Fibroblast of lung (primary cell): ENCODE measurements at places on chromosomes 12 and 14. TPM values are rescaled to one million over a fixed set of nuclear protein-coding genes. Genes with fewer than 3 reads are reported as not detected.

The DTX1 gene
- 0.26 TPM in 1 of 2 replicates, not detected in the other for total RNA-seq

The TRHDE gene
- total RNA-seq = 5.9 and 7.3 TPM in 2 replicates

- H3K36me3 ChIP-seq = no peaks in the 10 kb centered on the region
- H3K4me3 ChIP-seq = no peak overlapping the region
- DNase-seq = peak; percentile 48
- no peaks in the 10 kb centered on the region for H3K27me3 ChIP-seq
- no peaks in the 10 kb centered on the region for H3K4me1 ChIP-seq
Observed at GRCh38 chr14:89578156-89578555, 161.1 kb upstream of the FOXN3 start.

The SIX1 gene
- total RNA-seq = 1.8 and 8.3 TPM in 2 replicates

The KIAA0586 gene
- 13.1 and 17.8 TPM in 2 replicates for total RNA-seq

GRCh38 chr14:101826351-101826750, 64.8 kb downstream of the PPP2R5C start:
- no peak for DNase-seq
- peaks cover 12% of the 10 kb centered on the region for H3K4me1 ChIP-seq
- no peak overlapping the region for H3K27ac ChIP-seq
- H3K4me3 ChIP-seq = no peak overlapping the region

- no peak for DNase-seq
- no peak overlapping the region for H3K27ac ChIP-seq
- no peaks in the 10 kb centered on the region for H3K4me1 ChIP-seq
- no peaks in the 10 kb centered on the region for H3K27me3 ChIP-seq
- no peaks in the 10 kb centered on the region for H3K36me3 ChIP-seq
Observed at GRCh38 chr14:54355698-54356097, 41.1 kb upstream of the CDKN3 start.

The SSPN gene
- 9.8 and 18.5 TPM in 2 replicates for total RNA-seq

DNA sequence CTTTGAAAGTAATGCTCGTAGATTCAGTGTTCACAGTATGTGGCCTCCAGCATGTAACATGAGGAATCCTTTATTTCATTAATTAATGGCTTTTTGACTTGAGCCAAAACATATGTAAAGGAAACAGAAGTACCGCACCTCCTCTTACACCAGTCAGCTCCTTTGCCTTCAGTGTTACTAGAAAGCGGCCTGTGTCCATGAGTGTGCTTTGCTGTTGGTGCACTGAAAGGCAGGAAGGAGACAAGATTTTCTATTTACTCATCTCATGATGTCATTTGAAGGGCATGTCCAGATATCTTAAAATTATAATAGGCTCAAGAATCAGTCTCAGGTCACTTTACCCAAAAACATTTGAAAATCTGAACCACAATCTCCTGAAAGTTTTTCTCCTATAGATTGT, 9.9 kb upstream of the CCT2 start:
- no peak overlapping the region for H3K4me3 ChIP-seq
- no peak overlapping the region for H3K27ac ChIP-seq

DNA sequence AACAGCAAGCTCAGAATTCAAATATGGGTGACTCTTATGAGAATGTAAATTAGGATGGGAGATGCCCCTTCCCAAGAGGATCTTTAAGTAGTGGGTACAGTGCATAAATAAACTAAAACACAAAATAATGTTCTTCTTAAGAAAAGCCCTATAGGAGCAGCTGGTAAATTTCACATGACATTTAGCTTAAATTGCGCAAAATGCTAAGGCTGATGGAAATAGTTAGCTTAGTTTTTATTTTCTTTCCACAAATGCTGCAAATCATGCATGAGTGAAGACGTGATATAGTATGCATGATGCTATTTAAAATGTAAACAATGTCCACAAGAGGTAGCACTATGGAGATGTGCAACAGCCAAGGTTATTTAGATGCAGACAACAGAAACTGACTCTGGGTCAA, 328.1 kb downstream of the ATP23 start:
- H3K27ac ChIP-seq = no peak overlapping the region
- H3K36me3 ChIP-seq = no peaks in the 10 kb centered on the region
- H3K4me1 ChIP-seq = no peaks in the 10 kb centered on the region
- peak; percentile 80 for DNase-seq

The GLIPR1 gene
- 36.0 and 59.8 TPM in 2 replicates for total RNA-seq

DNA sequence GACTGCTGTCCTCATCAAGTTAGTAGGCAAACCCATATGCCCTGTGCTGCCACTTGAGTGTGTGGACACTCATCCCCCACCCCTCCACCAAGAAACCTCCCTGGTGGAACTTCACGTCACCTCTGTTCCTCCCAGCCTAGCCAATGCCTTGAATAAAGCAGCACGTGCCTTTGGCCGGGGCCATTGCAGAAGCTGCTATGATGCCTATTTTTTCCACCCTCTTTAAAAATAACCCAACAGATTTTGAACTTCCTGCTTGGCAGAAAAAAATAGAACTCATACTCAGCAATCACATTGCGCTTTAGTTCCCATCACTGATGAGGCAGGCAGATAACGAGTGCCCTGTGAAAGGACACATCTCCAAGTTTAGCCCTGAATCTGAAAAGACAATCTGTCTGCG, 23.1 kb upstream of the PWP1 start:
- peaks cover 2% of the 10 kb centered on the region for H3K27me3 ChIP-seq
- H3K4me3 ChIP-seq = no peak overlapping the region
- DNase-seq = no peak
- no peaks in the 10 kb centered on the region for H3K36me3 ChIP-seq
- H3K27ac ChIP-seq = no peak overlapping the region

The SNAPC1 gene
- total RNA-seq = 19.8 and 29.6 TPM in 2 replicates

The TRMT61A gene
- 10.6 and 11.0 TPM in 2 replicates for total RNA-seq

GRCh38 chr12:52690351-52691075, 10.3 kb upstream of the KRT1 start:
- H3K27me3 ChIP-seq = peaks cover 29% of the 10 kb centered on the region
- H3K4me1 ChIP-seq = no peaks in the 10 kb centered on the region
- DNase-seq = no peak

DNA sequence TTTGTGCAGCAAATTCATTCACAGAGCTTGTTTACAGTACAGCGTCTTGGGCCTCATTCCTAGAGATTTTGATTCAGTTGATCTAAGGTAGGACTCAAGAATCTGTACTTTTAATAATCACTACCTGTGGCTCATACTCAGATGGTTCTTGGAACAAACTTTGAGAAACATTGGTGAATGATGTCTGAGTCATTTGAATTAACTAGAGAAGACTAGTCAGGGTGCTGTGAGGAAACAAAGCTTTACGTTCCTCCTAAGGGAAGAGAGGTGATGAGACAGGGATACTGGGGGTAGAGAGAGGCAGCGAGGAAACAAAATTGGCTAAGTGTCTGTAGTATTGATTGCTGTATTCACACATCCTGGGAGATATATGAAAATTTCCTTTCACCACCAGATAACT, 109.4 kb downstream of the SLC15A5 start:
- no peak for DNase-seq
- H3K4me1 ChIP-seq = no peaks in the 10 kb centered on the region
- no peak overlapping the region for H3K4me3 ChIP-seq
- H3K27ac ChIP-seq = no peak overlapping the region
- no peaks in the 10 kb centered on the region for H3K36me3 ChIP-seq

The IGF1 gene
- 0.83 and 1.3 TPM in 2 replicates for total RNA-seq

GRCh38 chr14:94145902-94146527, 16.6 kb upstream of the IFI27L2 start:
- no peak for DNase-seq
- no peak overlapping the region for H3K4me3 ChIP-seq
- H3K27ac ChIP-seq = no peak overlapping the region
- H3K27me3 ChIP-seq = no peaks in the 10 kb centered on the region
